ENCODE measurements at places on chromosomes 16 and 17.

GRCh38 chr17:51481370-51481769 lies 221.0 kb downstream of the UTP18 start:
- no peak for DNase-seq

GRCh38 chr17:3531266-3532101 lies 26.1 kb downstream of the TRPV3 start:
- no peak for DNase-seq

- no peak for DNase-seq
These were observed 108.3 kb upstream of the ZNF750 start for GRCh38 chr17:82948081-82948511.

DNA sequence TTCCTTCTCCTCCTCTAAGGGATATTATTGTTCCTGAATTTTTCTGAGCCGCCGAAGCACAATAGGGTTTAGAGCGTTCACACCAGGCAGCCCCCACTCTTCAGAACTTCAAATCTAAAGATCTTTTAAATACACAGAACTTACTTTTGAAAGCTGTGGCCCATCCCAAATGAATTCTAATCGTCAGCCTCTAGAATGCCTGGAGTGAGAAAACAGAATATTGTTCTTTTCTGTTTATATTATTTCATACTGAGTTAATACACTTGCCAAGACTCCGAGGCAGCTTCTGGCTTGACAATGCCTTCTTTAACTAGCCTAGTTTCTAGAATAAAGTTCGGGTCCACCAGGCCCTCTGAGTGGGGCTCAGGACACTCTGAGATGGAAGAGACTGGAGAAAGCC lies 405.6 kb downstream of the WWOX start:
- no peak for DNase-seq

GRCh38 chr17:50065056-50065455 lies 9.1 kb downstream of the ITGA3 start:
- DNase-seq, result no peak

GRCh38 chr16:49362230-49362629 lies 11.4 kb upstream of the C16orf78 start:
- no peak for DNase-seq

DNA sequence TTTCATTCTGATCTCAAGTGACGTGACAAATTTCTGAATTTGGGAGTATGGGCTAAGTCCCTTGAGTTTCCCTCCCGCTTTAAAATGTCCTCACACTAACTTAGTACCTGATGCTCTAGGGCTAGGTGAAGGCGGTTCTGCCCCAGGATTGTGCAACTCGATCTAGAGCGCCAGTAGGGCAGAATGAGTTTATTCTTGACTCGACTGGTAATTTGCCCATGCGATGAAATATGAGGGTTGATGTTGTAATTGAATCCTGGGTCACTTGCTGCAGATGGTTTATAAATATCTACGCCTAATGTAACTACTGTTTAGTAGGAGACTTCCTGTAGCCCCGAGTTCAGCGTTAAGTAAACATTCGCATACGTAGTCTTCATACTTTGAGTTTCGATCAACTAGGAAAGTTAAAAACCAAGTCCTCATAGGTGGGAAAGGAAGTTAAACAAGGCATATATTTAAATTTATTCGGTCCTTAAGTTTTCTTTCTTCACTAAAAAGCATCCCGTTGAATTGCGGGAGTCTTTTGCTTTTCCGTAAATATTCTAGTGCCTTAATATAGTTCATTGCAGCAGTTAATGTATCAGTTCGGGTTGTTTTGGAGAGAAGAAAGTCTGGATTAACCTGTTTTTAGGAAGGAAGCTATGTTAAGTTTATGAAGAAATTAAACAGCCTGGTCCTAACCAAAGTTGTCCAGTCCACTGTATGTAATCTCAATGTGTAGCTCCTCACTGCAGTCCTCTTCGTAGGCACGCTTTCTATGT lies 1.6 kb downstream of the CTCF start:
- no peak for DNase-seq

GRCh38 chr16:22353191-22353919 lies 21.1 kb downstream of the CDR2 start:
- DNase-seq, result no peak

- DNase-seq, result no peak
These were observed 59.8 kb downstream of the IRF8 start for GRCh38 chr16:85958731-85959130.

DNA sequence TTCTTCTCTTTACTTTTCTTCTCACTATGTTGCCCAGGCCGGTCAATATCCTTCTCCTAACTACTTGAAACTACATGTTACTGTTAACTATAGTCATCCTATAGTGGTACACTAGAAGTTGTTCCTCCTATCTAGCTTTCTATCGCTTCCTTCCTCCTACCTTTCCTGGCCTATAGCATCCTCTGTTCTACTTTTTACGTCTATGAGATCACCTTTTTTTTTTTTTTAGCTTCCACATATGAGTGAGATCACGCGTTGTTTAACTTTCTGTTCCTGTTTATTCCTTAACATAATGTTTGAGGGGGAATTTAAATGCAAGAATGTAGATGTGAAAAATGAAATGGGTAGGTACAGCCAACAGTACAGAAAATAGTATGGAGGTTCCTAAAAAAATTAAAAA lies 30.5 kb upstream of the YPEL2 start:
- DNase-seq, result no peak

GRCh38 chr16:660132-660458 lies 7.8 kb upstream of the RHOT2 start:
- DNase-seq, result no peak

- DNase-seq, result no peak
These were observed 31.0 kb downstream of the CFDP1 start for GRCh38 chr16:75402159-75402820.

DNA sequence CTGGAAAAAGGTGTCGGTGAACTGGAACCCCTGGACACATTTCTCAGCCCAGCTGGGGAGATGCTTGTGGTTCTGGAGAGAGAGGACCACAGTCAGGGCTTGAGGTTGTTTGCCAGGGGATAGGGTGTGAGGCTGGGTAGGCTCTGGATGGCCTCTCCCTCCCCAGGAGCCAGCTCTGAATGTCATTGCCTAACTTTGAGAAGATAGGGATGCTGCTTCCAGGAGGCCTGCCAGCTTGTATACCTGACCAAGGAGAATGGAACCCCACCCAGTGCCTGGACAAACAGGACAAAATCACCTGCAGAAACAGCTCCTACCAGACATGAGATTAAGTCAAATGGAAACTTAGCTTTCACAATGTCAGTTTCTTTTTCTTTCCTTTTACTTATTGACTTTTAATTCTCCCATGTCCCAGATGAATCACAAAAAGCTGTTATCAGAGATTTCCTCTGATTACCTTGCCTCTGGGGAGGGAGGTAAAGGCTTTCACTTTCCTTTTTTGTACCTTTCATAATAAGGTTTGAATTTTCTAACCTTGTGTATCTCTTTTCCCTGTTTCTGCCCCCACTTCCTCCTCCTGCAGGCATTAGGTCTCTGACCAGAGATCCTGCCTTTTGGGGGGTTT lies 29.8 kb upstream of the PLLP start:
- DNase-seq, result no peak

DNA sequence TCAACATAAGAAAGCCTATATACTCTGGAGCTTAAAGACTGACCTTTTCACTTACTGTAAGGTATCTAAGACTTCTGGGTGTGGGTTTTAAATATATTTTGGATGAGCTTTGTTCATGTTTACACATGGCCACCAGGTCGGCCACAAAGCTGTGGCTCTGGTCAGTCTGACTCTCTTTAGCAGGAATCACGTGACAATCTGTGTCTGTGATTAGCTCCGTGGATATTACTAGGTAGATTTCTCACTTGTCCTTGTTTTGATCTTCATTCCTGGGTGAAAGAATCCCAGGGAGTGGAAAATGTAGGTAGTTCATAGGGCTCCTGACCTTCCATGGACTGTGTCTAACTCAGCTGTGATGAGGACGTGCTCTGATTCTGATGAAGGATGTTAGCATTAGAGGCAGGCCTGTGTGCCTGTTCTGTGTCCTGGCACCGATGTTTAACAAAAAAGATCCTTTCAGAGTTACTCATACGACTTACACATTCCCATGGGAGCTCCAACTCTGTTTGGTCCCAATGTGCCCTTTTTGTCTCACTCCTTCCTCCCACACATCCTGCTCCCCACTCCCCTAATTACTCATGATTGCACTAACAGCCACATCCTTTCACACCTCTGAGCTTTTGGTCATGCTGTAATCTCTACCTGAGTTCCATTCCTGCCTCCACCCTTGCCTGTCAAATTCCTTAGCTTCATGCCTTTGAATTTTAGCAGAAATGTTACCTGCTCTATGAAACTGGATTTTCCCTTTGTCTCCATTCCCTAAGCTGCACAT lies 425.1 kb downstream of the MAF start:
- DNase-seq, result no peak

- DNase-seq, result no peak
These were observed 113.0 kb upstream of the PLCG2 start for GRCh38 chr16:81666113-81666512.

GRCh38 chr17:75245011-75245410 lies 16.4 kb downstream of the GGA3 start:
- DNase-seq, result no peak

DNA sequence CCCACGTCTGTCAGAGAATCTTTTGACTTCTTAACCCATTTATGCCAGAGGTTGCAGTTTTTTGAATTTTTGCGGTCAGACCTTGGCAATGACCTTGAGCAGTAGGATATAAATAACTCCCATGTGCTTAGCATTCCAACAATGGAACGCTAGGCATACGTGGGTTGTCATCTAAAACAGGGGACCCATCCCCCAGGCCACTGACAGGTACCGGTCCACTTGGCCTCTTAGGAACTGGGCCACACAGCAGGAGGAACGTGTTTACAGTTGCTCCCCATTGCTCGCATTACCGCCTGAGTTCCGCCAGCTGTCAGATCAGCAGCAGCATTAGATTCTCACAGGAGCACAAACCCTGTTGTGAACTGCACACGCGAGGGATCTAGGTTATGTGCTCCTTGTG lies 76.8 kb upstream of the LGALS9 start:
- DNase-seq, result no peak

GRCh38 chr16:47139561-47140185 lies 4.1 kb downstream of the NETO2 start:
- DNase-seq, result no peak

DNA sequence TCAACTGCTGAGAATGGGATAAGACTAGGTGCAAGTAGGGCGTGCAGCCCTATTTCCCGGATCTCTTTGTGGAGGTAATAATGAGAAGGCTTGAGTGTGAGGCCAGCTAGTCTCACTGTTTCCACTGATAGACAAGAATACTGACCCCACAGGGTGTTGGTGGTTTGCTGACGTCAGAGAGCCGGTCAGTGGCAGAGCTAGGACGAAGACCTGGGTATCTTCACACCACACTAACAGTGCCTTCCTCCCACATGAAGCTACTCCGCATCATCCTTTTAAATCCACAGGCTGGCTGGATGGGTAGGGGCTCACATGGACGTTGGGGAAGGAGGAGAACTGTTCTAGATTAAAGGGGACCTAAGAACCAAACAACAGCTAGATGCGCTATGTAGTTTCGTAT lies 68.0 kb downstream of the ZFHX3 start:
- no peak for DNase-seq

All from NCI-H2081 treated with DMSO at 0.1 percent for 48 hours (cell line).